ENCODE measurements at places on chromosomes 6 and 20. TPM values are rescaled to one million over a fixed set of nuclear protein-coding genes. Genes with fewer than 3 reads are reported as not detected.

GRCh38 chr6:146381486-146381885, 162.1 kb upstream of the RAB32 start:
- H3K4me3 ChIP-seq: no peak overlapping the region
- H3K27ac ChIP-seq: no peak overlapping the region
- no peak for DNase-seq
- no peaks in the 10 kb centered on the region for H3K36me3 ChIP-seq

DNA sequence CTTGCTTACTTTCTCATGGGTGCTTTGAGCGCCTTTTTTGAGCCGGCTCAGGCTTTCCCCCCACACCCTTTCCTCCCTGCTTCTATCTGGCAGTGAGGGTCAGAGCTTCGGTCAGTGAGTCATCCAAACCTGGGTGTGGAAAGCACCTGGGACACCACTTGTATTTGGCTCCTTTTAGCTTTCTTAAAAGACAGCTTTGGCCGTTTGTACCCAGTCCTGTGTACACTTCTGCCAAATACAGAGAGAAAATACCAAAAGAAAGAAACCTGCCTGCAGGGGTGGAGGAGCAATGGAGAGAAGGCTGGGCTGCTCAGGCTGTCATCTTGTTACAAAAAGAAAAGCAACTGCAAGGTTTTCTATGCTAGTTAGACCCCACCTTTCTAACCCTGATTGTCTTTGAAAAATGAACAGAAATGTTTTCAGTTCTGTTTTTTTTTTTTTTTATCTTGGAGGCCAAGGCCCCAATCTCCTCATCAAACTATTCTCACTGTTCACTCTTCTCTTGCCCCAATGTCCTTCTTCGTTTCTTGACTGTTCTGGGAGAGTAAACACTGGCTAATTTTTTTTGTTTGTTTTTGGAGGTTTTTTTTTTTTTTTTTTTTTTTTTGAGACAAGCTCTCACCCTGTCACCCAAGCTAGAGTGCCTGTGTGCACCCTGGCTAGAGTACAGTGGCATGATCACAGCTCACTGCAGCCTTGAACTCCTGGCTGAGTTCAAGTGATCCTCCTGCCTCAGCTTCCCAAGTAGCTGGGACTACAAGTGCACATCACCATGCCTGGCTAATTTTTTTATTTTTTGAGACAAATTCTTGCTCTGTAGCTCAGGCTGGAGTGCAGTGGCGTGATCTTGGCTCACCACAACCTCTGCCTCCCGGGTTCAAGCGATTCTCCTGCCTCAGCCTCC, 76.4 kb downstream of the SSR1 start:
- no peak overlapping the region for H3K27ac ChIP-seq
- no peak for DNase-seq
- H3K4me3 ChIP-seq: no peak overlapping the region
- no peaks in the 10 kb centered on the region for H3K27me3 ChIP-seq
- peaks cover 25% of the 10 kb centered on the region for H3K4me1 ChIP-seq

- no peak overlapping the region for H3K4me3 ChIP-seq
- no peaks in the 10 kb centered on the region for H3K27me3 ChIP-seq
- DNase-seq: no peak
- no peaks in the 10 kb centered on the region for H3K36me3 ChIP-seq
These were observed 79.9 kb downstream of the THBS2 start for GRCh38 chr6:169173532-169174268.

GRCh38 chr6:33604941-33605854, 15.9 kb upstream of the ITPR3 start:
- peaks cover 10% of the 10 kb centered on the region for H3K27me3 ChIP-seq
- no peak overlapping the region for H3K27ac ChIP-seq
- no peak for DNase-seq
- H3K4me3 ChIP-seq: no peak overlapping the region
- no peaks in the 10 kb centered on the region for H3K36me3 ChIP-seq

- H3K27me3 ChIP-seq: no peaks in the 10 kb centered on the region
- no peak for DNase-seq
- no peak overlapping the region for H3K4me3 ChIP-seq
- no peaks in the 10 kb centered on the region for H3K36me3 ChIP-seq
These were observed 470.1 kb downstream of the MAFB start for GRCh38 chr20:40218971-40219370.

The OLIG3 gene
- total RNA-seq: not detected

DNA sequence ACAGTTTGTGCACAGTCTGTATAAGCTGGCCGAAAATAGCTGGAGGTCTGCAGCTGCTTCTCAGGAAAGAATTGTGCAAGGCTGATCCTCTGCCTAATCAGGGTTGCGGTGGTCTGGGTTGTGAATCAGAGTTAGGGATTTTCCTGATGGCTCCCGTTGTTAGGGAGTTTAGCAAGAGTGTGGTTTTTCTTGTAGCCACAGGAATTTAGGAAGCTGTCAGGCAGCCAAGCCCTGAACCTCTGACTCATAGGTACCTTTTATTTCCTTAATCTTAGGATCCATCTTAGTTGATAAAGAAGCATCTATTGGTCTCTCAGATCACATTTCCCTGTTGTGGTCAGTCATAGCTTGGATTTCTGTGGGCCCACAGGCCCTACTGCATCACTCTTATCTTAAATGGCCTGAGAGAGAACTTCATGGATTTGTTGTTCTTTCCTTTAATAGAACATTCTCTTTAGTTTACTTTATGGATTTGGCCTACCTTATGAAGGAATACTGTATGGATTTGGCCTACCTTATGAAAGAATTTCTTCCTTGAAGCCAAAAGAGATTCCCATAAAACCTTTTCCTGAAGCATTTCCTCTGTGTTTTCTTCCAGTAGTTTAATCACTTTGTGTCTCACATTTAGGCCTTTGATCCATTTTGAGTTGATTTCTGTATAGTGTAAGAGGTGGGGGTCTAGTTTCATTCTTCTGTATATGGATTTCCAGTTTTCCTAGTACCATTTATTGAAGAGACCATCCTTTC, 10.3 kb downstream of the KIF25 start:
- H3K27ac ChIP-seq: no peak overlapping the region
- H3K4me3 ChIP-seq: no peak overlapping the region
- H3K36me3 ChIP-seq: no peaks in the 10 kb centered on the region
- H3K27me3 ChIP-seq: no peaks in the 10 kb centered on the region

The HSPA12B gene
- total RNA-seq: not detected

DNA sequence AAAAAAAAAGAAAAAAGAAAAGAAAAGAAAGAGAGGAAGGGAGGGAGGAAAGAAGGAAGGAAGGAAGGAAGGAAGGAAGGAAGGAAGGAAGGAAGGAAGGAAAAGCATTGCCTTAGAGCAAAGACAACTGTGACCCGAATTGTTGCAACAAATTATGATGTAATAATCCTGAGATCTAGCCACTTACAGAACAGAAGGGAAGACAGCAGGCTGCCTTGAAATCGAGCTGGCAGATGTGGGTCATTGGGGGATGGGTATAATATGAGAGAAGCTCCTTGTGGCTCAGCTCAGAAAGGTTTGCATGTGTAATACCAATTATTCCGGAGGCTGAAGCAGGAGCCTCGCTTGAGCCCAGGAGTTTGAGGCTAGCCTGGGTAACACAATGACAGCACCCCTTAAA, 208.1 kb upstream of the PROKR2 start:
- peaks cover 7% of the 10 kb centered on the region for H3K4me1 ChIP-seq
- no peak for DNase-seq
- H3K27me3 ChIP-seq: no peaks in the 10 kb centered on the region
- no peak overlapping the region for H3K4me3 ChIP-seq

DNA sequence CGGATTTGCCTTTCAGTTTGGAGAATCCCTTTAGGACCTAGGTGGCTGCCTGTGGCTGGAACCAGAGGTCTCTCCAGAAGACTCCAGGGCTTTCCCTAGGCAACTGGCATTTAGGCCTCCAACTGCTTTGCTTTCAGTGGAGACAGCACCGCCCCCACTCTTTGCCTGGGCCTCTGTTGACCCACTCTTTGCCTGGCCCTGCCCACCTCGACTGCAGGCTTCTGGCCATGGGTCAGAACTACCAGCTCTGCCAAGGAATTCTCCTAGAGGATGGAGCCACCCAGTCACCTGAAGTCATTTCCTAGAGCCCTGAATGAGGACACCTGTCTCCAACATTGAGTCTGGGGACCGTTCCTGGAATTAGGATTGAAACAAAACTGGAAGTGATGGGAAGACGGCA, 439.0 kb upstream of the CDH4 start:
- no peaks in the 10 kb centered on the region for H3K36me3 ChIP-seq
- no peak overlapping the region for H3K4me3 ChIP-seq
- no peak for DNase-seq
- no peaks in the 10 kb centered on the region for H3K4me1 ChIP-seq
- H3K27ac ChIP-seq: no peak overlapping the region

DNA sequence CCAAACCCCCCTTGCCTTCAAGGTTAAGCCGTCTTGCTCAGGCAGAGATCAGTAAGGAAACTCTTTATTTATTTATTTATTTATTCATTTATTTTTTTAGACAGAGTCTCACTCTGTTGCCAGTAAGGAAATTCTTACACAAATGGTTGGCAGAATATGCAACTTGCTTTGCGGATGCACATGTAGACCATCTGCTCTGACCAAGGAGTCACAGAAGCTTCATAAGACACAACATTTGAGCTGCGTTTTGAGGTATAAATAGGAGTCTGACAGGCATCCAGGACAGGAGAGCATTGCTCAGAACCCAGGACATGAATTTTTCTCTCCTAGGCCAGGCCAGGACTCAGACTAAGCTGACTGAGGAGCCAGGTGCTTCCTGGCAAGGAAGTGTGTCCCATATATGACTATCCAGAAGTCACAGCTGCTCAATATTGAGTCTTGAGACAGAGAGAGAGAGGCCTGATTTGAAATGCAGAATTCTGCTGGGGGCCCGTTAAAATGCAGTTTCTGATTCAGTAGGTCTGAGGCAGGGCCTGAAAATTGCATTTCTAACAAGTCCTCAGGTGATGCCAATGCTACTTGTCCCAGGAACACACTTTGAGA, 43.9 kb downstream of the HLA-A start:
- peaks cover 1% of the 10 kb centered on the region for H3K36me3 ChIP-seq
- DNase-seq: no peak
- H3K27me3 ChIP-seq: peaks cover 19% of the 10 kb centered on the region
- H3K27ac ChIP-seq: no peak overlapping the region
- H3K4me1 ChIP-seq: no peaks in the 10 kb centered on the region

DNA sequence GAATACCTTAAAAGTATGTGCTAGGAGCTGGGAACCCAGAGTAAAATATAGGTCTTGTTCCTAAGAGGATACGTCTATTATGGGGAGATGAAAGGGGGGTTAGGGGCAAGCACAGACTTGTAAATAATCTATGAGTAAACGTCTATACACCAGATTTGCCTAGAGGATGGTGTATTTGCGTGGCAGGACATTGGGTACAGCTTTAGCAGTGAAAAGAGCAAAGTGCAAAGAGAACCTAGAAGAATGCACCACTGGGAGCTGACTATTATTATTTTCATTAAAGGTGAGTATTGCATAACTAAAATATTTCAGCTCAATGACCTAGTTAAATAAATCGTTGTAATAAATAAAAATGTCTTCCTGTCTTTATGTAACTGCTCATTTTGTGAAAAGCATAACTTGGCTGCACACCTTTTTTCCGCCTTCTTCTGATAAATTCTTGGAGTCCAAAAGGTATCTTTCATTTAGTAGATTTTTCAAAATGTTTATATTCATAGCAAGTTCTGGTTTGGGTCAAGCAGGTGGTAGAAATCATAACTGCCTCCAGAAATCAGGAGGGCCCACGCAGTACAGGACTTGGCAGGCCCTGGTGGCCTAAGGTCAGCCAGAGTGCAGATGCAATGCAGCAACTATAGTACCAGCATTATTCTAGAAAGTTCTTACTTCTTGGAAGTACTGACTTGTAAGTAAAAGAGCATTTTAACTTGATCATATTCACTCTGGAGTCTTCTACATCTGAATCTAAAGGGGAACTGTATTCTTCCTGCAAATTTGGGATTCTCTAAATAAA, 357.2 kb downstream of the PLCB1 start:
- H3K36me3 ChIP-seq: no peaks in the 10 kb centered on the region
- DNase-seq: no peak
- no peak overlapping the region for H3K4me3 ChIP-seq
- no peaks in the 10 kb centered on the region for H3K4me1 ChIP-seq

GRCh38 chr6:151240791-151241642, 1.2 kb downstream of the AKAP12 start:
- peak; percentile 37 for DNase-seq
- peaks cover 81% of the 10 kb centered on the region for H3K27me3 ChIP-seq
- H3K4me1 ChIP-seq: peaks cover 7% of the 10 kb centered on the region
- H3K36me3 ChIP-seq: no peaks in the 10 kb centered on the region
- peak overlapping the region; percentile 40 for H3K4me3 ChIP-seq

DNA sequence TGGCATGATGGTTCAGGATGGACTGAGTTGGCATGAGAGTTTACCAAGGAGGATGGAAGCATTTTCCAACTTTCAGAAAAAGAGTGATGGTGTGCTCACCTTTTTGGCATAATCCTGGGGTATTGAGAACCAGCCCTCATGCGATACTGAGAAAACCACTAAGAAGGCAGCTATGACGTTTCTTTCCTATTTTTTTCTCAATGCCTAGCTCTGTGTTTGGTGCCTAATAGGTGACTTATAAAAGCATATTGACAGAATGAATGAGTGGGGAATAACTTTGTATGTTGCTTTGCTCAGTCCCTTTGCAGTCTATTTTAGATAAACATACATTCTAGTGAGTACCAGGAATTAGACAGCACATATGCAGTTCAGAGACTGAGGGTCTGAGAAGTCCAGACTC, 816.3 kb downstream of the DHX35 start:
- no peak overlapping the region for H3K27ac ChIP-seq
- H3K36me3 ChIP-seq: no peaks in the 10 kb centered on the region
- DNase-seq: no peak
- H3K4me1 ChIP-seq: no peaks in the 10 kb centered on the region
- H3K27me3 ChIP-seq: no peaks in the 10 kb centered on the region
- H3K4me3 ChIP-seq: no peak overlapping the region

- peaks cover 3% of the 10 kb centered on the region for H3K36me3 ChIP-seq
- H3K27me3 ChIP-seq: no peaks in the 10 kb centered on the region
- no peak overlapping the region for H3K4me3 ChIP-seq
- no peak overlapping the region for H3K27ac ChIP-seq
- DNase-seq: no peak
These were observed 23.9 kb upstream of the APMAP start for GRCh38 chr20:25016471-25016870.

DNA sequence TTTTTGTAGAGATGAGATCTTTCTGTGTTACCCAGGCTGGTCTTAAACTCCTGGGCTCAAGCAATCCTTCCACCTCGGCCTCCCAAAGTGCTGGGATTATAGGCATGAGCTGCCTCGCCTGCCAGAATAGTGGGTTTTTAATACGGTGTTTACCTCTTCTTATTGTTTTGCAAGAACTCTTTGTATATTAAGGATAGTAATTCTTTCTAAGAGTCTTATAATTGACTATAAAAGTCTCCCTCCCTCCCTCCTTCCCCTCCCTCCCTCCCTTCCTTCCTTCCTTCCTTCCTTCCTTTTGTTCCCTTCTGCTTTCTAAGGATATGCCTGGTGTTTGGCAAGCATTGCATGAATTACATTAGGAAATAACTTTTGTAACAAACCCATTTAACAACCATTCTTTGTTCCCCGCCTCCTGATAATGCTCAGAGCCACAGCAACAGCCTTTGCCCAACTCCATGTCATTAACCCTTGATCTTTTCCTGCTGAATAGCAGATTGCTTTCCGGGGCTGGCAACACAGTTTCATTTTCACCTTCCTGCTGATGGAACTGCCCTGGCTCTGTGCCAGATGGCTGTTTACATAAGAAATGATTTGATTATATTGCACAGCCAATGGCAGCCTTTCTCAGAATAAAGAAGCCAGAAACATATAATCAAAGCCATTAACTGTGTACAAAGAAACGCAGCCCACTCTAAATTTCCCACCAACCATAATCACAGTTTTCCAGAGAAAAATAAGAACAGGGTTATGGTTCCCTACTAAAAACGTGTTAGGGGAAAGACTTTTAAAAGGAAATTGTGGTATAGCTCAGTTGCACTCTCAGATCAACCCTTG, 143.7 kb upstream of the PTPN1 start:
- H3K27me3 ChIP-seq: peaks cover 2% of the 10 kb centered on the region
- no peaks in the 10 kb centered on the region for H3K36me3 ChIP-seq
- H3K4me3 ChIP-seq: peak overlapping the region; percentile 34
- peak overlapping the region; percentile 17 for H3K27ac ChIP-seq

The NEURL2 gene
- 5.3 TPM for total RNA-seq

Measured in activated naive CD8-positive, alpha-beta T cell treated with anti-CD3 and anti-CD28 coated beads, Interleukin-2, amount 10 ng/mL, durations not matched to agents 7 days and 5 days (primary cell).